ENCODE measurements at places on chromosomes 2 and 18.

DNA sequence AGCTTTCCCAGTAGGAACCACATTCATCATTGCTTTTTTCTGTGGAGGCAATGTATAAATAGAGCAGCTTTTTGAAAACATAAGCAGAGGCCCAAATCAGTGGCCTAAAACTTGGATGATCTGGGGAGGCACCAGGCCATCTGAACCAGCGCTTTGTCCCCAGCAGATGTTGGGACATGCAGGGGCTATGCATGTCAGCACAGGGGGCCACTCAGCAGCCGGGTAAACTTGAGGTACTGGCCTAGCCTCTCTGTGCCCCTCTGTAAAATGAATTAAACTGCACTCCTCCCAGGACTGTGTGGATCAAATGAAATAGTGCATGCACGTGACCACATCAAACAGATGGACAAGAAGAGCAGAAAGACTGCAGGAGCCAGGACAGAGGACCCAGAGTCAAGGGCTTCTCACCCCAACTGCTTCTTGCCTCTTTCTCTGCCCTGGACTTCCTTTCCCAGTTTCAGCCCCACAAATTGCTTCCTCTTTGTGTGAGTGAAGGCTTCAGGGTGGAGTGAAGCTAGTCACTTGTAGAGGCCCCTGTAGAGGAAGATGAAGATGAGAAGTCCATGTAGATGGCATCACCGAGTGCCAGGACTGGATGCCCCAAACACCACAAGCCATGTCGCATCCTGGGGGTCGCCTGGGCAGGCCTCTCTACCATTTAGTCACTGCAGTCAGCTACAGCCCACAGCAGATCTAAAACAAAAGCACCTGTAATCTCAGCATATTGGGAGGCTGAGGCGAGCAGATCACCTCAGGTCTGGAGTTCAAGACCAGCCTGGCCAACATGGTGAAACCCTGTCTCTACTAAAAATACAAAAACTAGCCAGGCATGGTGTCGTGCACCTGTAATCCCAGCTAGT, 53.2 kb downstream of the IMPA2 start:
- no peak for DNase-seq

DNA sequence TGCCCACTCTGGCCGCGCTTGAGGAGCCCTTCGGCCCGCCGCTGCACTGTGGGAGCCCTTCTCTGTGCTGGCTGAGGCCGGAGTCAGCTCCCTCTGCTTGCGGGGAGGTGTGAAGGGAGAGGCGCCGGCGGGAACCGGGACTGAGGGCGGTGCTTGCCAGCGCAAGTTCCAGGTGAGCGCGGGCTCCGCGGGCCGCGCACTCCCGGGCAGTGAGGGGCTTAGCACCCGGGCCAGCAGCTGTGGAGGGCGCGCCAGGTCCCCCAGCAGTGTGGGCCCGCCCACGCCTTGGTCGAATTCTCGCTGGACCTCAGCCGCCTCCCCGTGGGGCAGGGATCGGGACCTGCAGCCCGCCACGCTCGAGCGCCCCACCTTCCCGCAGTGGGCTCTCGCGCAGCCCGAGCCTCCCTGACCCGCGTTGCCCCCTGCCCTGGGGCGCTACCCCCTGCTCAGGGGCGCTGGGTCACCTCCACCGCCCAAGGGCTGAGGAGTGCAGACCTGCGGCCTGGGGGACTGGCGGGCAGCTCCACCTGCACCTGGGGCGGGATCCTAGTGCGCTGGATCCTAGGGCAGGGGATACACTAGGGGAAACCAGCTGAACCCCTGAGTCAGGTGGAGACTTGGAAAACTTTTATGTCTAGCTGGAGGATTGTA, 97.3 kb downstream of the CD8B2 start:
- no peak for DNase-seq

DNA sequence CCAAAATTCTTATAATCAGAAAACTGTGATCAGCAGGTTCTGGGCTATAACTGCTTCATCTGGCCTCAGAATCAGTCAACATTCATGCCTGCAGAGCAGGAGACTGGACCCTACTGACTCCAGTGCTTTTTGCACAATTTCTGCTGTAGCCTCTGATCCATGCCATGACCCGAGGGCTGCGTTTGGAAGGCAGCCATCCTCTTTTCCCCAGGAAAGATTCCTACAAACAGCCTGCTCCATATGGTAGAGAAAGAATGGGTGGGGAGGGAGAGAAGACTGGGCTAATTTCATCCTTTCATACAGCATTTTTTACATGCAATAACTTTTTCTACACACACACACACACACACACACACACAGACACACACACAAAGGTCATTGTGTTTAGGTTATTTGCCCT, 133.0 kb upstream of the MMADHC start:
- DNase-seq = no peak

DNA sequence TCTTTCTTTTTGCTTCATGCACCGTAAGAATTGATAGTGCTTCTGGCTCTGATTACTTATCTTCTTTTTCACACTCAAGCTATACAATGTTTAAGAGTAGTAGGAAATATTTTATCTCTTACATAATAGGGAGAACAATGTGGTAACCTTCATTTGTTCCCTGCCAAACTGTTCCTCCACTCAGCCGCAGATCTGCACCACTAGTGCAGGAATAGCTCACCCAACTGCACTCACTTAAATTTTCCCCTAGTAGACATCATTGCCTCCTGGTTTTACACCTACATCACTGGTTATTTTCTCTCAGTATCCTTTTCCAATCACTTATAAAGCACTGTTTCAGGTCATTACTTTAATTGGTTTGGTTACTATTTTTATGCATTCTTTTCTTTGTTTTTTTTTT, 283.5 kb upstream of the ZNF804A start:
- no peak for DNase-seq

DNA sequence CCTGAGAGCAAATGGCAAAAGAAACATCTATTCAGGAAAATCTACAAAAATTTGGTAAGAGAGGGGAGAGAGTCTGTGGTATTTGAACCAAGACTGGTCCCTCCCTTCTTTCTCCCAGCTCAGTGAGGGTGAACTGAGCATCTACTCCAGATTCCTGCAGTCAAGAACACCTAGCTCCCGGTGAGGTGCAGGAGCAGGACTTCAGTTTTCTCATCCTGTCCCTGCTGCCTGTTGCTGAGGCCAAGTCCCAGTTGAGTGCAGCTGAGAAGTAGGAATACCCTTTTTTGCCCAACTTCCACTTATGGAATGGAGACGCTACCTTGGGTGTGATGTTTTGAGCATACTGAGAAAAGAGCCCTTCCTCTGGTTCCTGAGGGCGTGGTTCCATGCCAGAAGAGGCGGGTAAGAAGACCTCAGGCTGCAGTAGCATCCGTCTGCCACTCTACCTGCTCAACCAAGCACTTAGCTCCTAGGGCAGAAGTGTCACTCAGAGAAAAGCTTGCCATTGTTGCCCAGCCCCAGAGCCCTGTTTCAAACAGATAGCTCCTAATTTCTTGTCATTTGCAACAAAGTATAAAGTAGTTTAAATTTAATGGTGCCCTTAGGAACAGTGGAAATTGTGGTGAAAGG, 112.9 kb downstream of the SOS1 start:
- DNase-seq = no peak

GRCh38 chr18:13611142-13611600, 115.2 kb downstream of the FAM210A start:
- DNase-seq = no peak

DNA sequence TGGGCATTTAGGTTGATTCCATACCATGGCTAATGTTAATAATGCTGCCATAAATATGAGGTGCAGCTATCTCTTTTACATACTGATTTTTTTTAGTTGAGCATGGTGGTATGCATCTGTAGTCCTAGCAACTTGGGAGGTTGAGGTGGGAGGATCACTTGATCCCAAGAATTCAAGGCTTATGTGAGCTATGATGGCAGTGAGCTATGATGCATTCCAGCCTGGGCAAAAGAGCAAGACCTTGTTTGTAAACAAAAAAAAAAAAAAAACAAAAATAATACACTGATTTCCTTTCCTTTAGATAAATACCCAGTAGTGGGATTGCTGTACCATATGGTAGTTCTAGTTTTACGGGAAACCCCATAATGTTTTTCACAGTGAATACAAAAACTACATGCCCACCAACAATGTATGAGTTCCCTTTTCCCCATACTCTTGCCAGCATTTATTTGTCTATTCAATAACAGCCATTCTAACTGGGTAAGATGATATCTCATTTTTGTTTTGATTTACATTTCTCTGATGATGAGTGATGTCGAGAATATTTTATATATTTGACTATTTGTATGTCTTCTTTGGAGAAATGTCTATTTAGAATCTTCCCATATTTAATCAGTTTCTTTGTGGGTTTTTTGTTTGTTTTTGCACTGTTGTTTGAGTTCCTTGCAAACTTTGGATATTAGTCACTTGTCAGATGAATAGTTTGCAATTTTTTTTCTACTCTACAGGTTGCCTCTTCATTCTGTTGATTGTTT, 281.0 kb upstream of the KYNU start:
- DNase-seq = no peak

DNA sequence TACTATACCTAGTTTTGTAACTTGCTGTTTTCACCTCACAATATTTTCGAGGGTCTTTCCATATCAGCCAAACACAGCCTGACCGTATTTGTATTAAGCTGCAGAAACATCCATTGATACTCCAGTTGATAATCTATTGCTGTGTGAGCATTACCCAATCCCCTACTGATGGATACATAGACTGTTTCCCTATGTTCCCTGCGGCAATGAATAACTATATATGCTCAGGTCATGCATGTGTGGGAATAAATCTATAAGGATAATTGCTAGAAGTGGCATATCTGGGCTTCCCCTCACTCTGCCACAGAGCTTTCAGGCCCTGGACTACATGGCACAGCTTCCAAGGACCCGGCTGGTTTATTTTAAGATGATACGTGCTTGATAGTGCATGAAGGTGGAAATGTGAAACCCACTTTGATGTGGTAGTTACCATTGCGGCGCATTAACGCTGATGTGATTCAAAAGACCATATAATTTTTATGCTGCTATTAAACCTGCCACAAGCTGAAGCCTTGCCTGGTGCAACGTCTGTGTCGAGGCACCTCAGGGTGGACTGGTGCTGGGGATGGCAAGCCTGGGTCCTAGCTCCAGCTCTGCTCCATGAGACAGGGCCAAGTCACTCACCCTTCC, 130.8 kb upstream of the MSH6 start:
- no peak for DNase-seq

DNA sequence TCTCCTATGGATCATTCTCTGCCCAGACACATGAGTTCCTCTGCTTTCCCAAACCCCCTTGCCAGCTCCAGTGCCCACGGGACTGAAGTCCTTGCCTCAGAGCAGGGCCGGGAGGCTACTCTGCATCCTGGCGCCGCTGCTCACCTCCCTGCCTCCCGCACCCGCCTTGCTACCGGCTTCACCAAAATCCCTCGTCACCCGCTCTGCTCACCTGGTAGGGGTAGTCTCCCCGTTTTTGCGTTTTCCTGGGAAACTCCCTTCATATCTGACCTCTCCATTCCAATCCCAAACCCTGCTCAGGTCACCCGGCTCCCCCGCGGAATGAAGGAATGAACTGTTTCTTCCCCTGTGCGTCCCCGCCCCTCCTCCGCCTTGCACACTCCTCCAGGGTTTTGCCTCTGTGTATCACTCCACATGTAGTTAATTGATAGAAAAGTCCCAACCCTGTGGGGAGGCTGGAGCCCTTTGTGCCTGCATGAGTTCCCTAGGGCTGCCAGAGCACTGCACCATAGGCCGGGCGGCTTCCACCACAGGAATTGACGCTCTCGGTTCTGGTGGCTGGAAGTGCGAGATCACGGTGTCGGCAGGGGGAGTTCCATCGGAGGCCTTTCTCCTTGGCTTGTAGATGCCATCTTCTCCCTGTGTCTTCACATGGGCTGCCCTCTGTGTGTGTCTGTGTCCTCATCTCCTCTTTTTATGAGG, 2.0 kb upstream of the DGKD start:
- DNase-seq = no peak

GRCh38 chr2:188444106-188444835, 152.6 kb downstream of the GULP1 start:
- no peak for DNase-seq

DNA sequence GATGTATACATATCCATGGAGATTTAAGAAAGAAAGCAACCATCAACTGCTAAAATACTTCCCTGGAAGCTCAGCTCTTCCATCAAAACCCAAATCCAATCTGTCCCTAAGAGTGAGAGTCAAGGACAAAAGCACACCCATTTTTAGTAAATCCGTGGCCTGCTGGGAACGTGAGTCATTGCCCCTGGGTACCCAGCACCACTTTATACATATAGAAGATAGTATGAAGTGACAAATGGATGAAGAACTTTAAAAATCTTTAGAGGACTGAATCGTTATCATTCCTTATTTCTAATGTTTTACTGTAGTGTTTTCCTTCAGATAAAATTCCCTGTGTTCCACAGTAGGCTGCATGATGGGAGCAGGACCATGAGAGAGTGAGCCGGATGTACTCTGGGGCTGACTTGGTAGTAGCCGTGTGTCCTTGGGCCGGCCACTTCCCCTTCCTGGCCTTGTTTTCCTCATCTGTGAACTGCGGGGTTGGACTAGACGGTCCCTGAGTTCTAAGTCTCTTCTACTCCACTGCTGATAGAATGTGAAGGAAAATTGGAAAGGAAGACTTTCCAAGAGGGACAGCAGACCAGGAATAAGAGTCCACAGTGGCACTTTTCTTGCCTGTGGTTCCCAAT, 28.5 kb upstream of the CEP68 start:
- DNase-seq = no peak

- no peak for DNase-seq
These were observed 56.9 kb downstream of the ITGA6 start for GRCh38 chr2:172484253-172484652.

GRCh38 chr2:88832311-88832991, 141.0 kb downstream of the RPIA start:
- no peak for DNase-seq

- no peak for DNase-seq
These were observed 21.9 kb upstream of the LOXHD1 start for GRCh38 chr18:46678785-46679399.

DNA sequence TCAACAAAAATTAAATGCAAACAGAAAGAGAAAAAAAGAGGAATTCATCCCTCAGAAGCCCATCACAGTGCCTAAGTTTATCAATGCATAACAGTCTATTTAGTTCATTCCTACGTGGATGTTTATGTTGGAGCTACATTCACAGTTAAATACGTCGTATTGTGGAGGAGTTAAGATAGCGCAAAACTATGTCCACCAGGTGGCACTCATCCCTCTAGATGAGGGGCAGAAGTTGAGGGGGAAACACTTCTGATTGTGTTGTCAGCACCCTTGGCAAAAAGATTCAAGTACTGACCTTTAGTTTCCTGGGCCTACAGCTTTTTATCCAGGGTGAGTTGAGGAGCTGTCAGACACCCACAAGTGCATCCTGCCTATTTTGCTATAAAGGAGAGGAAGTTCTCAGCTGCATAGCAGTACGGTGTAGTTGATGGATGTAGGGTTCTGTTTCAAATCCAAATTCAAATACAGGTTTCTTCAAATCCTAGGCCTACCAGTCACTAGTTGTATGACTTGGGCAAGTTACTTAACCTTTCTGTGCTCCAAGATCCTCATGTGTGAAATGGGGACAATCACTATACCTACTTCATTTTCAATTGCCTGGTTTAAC, 26.8 kb upstream of the MYO1B start:
- DNase-seq = peak; percentile 46

- DNase-seq = no peak
These were observed 4.1 kb upstream of the CD8A start for GRCh38 chr2:86794861-86795260.
